ENCODE measurements at places on chromosomes 1 and 21.

GRCh38 chr1:114250683-114251572 is 97.3 kb upstream of the SYT6 start:
- ATAC-seq, result peak; percentile 36

DNA sequence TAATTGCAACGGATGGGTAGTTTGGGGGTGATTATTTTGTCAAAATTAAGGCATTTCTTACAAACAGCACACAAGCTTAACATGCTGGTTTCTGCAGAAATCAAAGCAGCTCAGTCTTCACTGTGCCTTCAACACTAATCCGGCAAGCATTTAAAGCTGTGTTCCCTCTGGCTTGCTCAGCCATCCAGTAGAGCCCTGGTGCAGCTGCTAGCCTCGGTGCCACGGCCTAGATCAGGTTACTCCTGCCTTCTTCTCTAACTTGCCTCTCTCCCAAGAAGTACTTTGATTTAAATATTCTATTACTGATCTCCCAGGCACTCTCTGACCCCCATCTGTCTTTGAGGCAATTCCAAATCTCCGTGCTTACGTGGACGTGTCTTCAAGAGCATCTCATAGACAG is 85.6 kb downstream of the GREM2 start:
- ATAC-seq, result no peak

- ATAC-seq, result no peak
These were observed 17.6 kb downstream of the SOD1 start for GRCh38 chr21:31677047-31677446.

DNA sequence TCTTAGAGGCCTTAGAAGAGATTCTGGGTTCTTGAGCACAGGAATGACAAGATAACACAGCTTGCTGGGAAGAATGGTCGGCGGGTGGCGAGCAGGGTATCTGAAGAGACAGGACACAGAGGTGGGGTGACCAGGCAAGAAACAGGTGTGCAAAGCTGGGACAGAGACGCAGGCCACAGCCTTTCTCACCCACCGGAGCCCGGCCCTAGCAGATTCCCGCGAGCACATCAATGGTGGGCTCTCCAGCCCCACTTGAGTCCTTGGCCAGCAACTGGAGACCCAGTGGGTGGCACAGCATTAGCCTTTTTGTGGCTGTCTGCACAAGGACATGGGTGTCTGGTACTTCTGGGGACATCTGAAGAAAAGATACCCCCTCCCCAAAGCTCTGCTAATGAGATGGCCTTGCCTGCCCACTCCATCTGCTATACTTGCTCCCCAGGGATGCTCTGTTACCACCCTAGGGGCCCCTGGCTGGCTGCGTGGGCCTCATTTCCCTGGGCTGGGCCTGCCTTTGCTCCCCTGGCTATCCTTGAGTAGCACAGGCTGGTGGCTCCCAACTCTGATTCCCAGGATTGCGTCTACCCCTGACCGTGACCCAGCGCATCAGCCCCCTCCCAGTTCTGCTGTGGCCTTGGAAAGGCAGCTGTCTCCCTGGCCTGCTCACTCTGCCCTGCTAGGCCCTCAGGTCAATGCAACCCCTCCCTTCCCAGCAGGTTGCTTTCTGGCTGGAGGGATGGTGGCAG is 127.2 kb upstream of the ADAR start:
- no peak for ATAC-seq

DNA sequence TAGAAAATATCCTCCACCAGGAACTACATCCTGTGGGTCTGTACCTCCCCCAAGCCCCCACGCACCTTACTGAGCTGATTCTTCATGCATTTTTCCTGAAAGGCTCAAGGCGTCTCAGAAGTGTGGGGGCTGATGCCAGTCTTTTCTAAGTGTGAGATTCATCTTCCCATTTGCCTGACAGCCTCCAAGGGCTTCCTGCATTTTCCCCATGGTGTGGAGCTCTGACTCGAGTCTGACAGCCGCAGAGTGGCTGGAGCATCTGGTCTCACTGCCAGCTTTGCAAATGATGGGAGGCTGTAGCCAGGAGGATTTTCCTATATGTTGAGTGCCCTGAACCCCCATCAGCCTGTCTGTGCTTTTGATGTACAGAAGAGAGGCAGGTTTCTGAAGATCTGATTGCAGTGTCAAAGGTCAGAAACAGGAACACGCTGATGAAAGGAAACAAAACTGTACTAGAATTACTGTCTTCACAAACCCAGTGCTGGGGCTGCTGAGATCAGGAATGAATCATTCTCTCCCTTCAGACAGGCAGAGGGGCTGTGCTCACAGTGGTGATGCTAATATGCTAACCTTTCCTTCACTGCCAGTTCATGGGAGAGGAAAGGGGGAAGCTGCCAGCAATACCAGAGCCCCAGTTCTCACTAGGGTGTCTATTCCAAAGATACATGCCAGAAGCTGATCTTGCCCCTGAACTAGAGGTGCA is 201.5 kb upstream of the C1orf174 start:
- no peak for ATAC-seq

DNA sequence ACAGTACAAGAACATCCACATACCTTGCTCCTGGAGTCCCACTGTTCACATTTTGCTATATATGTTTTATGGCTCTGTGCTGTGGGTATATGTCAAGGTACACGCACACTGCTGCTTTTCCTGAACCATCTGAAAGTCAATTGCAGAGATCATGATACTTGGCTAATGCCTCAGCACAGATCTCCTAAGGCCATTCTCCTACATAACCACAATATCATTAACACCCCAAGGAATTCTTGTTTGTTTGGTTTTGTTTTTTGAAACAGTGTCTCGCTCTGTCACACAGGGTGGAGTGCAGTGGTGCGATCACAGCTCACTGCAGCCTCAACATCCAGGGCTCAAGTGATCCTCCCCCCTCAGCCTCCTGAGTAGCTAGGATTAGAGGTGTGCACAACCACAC is 16.0 kb downstream of the CTNNBIP1 start:
- no peak for ATAC-seq

GRCh38 chr1:177593105-177593504 is 376.8 kb downstream of the SEC16B start:
- ATAC-seq, result no peak

- no peak for ATAC-seq
These were observed 176.6 kb downstream of the VPS13D start for GRCh38 chr1:12406211-12407021.

DNA sequence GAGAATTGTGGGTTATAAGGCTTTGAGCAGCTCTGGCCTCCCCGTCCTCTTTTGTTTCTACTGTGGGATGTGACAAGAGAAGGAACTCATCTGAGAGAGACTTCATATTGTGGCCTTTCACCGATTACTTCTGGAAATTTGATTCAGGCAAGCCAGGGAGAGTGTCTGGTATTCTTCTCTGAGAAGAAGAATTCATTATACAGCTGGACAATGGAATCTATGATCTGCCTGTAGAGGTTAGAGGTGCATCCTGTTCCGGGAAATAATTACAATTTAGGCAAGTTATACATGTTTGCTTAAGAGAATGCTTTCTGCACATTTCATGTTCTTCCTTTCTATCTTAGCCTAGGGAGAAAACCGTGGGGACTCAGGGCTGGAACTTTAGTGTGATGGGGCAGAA is 12.8 kb upstream of the RNU1-2 start:
- ATAC-seq, result no peak

DNA sequence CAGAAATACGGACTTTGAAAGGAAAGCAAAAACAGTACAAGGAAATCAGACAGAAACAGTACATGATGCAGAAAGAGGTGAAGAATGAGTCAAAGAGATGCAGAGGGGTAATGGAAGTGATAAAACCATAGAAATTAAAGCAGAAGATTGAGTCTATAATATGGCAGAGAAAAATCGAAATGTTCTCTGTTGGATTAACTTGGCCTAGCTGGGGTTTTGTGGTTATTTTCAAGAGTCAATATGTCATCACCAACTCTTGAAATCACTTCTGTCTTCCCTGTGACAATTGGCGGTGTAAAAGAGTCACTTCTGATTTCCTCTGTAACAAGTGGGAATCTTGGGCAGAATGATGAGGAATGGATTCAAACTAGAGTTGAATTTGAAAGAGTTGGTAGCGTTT is 7.4 kb downstream of the YTHDF2 start:
- no peak for ATAC-seq

GRCh38 chr1:183080406-183080805 is 57.2 kb downstream of the LAMC1 start:
- ATAC-seq, result no peak

- no peak for ATAC-seq
These were observed 56.3 kb upstream of the COA6 start for GRCh38 chr1:234316937-234317336.

- no peak for ATAC-seq
These were observed 22.5 kb upstream of the KHDRBS1 start for GRCh38 chr1:31991182-31991581.

DNA sequence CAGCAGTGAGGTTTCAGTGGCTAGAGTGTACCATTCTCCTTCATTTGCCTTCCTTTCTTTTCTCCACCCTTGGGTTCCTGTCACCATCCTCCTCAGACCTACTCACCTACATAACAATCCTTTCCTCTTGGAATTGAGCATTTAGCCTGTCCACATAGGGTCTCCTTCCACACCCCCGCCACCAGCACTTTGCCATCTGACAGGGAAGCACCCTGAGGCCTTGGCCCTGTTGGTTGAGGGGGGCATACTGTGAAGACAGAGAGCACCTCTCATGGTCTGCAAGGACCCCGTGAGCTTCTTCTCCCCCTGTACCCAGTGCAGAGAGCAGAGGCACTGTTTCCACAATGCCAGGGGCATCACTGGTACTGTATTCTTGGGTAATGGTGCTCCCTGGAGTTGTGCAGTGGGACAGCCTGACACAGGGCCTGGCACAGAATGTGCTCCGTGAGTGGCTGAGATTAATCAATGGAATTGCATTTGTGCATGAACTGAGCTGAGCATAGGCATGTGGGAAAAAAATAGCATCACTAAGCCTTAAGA is 14.9 kb upstream of the SLC5A9 start:
- ATAC-seq, result peak; percentile 43

DNA sequence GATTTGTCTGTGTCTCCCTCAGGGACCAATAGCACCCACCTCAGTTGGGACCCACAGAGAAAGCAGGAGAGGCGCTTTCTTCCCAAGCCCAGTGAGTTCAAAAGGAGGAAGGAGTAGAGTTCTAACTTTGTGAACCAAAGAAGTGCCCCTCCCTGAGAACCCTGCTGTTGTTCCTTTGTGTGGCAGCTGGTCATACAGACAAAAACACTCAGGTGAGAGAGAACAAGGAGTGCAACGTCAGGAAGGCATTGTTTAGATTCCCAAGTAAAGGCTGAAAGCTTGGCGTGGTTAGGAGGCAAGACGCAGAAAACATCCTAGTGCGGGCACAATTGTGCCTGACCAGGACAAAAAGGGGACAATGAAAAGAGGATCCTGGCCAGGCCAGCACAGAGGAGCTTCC is 654.6 kb downstream of the KIF26B start:
- no peak for ATAC-seq

All from stimulated activated memory B cell treated with anti-CD40 and anti-IgM and Interleukin-4, amounts not matched to agents 10 μg/mL and 1 μg/mL and 100 μg/mL, for 72 hours (primary cell).